ENCODE measurements at places on chromosomes 16 and 17.

DNA sequence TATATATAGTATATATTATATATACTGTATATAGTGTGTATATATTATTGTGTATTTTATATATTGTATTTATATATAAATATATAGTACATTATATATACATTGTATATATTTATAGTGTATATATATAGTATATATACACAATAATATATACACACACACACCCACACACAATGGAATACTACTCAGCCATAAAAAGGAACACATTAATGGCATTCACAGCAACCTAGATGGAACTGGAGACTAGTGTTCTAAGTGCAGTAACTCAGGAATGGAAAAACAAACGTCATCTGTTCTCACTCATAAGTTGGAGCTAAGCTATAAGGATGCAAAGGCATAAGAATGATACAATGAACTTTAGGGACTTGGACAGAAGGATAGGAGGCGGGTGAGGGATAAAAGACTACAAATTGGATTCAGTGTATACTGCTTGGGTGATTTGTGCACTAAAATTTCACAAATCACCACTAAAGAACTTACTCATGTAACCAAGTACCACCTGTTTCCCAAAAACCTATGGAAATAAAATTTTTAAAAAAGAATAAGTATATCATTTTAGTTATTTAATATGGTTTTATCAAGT is 201.9 kb upstream of the CDH11 start:
- no peak for DNase-seq

- no peak for DNase-seq
These were observed 36.1 kb downstream of the GINS2 start for GRCh38 chr16:85652431-85653221.

- no peak for DNase-seq
These were observed at the start of gene KCNJ12 for GRCh38 chr17:21376081-21376758. Gene KCNJ12 (plus strand): TSS chr17:21376357. CDS start chr17:21415343, 38,986 bp downstream.

DNA sequence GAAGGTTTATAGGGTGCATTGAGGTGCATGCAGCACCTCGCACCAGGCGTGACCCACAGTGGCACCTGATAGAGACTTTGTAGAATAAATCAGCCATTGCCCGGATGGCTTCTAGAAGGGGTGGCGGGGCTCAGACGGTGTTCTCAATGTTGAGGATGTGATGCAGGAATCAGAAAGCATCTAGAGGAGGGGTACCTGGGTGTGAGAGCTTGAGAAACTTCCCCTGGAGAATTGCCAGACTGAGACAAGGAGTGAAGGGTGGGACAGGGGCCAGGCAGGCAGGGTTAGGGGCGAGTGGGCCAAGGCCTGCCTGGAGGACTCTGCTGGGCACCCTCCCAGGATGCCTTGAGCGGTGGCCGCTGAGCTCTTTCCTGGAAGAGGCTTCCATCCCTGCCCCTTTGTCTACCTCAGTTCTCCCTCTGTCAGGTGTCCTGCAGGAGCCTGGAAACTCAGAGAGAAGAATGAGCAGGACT is 9.3 kb upstream of the ADGRG1 start:
- DNase-seq: no peak

DNA sequence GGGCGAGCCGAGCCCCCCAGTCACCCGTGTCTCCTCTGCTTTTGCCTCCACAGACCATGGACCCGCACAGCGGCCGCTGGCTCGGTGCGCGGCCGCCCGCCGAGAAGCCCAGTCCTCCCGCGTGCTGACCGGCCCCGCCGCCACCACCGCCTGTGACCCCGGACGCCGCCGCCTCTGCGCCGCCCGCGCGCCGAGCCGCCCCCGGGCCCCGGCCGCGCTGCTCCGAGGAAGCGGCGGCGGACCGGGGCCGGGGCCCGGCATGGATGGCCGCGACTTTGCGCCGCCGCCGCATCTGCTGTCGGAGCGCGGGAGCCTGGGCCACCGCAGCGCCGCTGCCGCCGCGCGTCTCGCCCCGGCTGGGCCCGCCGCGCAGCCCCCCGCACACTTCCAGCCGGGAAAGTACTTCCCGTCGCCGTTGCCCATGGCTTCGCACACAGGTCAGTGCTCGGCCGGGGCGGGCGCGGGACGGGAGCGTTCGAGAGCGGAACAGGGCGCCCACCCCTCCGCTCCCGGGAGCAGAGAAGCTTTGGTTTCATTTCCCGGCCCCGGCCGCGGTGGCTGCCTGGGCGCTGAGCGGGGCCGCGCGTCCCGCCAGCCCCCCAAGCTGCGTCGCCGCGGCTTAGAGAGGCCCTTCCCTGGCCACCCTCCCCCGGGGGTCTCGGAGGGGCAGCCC is 4.4 kb downstream of the BAHCC1 start:
- no peak for DNase-seq

All from cortex of kidney (tissue), 1 donor.